Stimulated activated CD4-positive, alpha-beta T cell treated with anti-CD3 and anti-CD28 coated beads, Interleukin-1b, Interleukin-23, amount 100 ng/mL, for 4 hours (primary cell): ENCODE measurements at places on chromosomes 1 and 21.

DNA sequence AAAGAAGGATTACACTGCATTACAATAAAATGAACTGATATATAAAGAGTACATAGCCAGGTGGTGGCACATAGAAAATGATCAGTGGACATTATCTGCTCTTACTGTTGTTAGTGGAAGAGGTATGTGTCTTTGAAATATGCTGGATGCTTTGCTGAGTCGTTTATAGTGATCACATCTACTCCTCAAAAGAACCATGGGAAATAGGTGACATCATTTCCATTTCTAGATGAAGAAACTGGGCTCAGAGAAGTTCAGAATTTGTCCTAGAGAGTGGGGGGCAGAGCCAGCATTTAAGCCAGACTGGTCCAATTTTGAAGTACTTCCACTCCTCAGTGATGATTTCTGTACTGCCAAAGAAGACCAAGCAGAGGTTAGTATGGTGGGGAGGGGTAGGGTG is 34.0 kb upstream of the BACH1 start:
- DNase-seq = no peak

GRCh38 chr1:243346016-243346415 is 90.2 kb downstream of the SDCCAG8 start:
- DNase-seq = no peak

DNA sequence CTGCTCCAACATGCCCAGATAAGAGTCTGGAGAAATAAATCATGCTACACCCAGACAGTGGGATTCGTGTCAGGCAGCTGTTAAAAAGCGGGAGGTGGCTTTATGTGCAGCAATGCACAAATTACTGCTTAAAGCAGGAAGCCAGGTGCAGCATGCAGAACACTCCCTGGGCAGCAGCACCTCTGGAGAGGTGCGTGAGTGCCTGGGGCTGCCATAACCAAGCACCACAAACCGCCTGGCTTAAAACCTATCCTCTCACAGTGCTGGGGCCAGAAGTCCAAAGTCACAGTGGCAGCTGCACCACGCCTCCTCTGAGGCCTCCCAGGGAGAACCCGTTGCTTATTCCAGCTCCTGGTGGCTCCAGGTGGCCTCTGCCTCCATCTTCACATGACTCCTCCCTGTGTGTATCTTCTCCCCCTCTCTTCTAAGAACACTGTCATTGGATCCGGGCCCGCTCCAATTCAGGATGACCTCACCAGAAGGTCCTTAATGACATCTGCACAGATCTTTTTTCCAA is 115.6 kb downstream of the SIK1 start:
- no peak for DNase-seq

DNA sequence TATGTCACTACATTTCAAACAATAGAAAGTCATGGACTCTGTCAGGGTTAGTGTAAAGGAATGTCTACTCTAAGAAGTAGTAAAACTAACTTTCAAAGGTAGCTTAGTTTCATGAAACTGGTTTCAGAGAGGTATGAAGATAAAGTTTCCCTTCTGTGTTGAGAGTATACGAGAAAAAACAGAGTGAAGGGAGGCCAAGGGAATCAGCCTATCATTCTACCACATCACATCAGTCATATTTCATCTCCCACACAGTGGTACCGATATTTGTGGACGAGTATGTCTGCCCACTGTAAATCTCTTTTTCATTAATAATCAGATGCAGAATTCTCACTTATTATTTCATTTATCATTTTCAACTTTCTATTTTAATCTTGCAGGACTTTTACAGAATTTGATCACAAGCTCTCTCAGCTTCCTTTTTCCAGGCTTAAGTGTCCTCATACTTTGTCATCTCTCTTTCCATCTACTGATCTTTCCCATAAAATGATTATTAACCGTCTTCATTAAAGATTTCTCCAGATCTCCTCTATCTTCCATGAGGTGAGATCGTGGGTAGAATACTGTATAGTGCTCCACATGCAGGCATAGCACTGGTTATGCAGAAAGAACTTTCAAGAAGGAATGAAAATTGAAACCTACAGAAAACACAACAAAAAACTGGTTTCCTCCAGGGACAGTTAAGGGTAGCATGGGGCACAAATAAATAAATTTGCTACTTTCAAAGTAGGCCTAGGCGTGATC is 11.5 kb upstream of the IFI16 start:
- DNase-seq = no peak

- no peak for DNase-seq
These were observed 19.0 kb downstream of the CYB5RL start for GRCh38 chr1:54180701-54181360.

GRCh38 chr1:109980324-109981003 is 4.1 kb upstream of the AHCYL1 start:
- no peak for DNase-seq

- no peak for DNase-seq
These were observed 1183.2 kb upstream of the B3GALT2 start for GRCh38 chr1:194369622-194370021.

DNA sequence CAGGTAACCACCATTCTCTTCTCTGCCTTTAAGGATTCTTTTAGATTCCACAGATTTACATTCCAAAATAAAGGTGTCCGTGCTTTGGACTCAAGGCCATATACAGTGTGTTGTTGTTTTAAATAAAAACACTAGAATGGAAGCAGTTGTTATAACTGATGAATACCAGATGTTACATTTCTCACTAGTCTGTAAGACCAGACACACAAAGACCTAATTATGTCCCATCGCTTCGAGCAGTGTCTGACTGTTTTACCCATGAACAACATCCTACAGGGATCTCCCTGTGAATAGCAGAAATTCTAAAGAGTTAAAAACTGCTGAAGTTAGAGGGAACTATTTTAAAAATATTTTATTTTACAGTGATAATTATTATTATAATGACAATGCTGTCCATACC is 574.7 kb upstream of the ZP4 start:
- no peak for DNase-seq

DNA sequence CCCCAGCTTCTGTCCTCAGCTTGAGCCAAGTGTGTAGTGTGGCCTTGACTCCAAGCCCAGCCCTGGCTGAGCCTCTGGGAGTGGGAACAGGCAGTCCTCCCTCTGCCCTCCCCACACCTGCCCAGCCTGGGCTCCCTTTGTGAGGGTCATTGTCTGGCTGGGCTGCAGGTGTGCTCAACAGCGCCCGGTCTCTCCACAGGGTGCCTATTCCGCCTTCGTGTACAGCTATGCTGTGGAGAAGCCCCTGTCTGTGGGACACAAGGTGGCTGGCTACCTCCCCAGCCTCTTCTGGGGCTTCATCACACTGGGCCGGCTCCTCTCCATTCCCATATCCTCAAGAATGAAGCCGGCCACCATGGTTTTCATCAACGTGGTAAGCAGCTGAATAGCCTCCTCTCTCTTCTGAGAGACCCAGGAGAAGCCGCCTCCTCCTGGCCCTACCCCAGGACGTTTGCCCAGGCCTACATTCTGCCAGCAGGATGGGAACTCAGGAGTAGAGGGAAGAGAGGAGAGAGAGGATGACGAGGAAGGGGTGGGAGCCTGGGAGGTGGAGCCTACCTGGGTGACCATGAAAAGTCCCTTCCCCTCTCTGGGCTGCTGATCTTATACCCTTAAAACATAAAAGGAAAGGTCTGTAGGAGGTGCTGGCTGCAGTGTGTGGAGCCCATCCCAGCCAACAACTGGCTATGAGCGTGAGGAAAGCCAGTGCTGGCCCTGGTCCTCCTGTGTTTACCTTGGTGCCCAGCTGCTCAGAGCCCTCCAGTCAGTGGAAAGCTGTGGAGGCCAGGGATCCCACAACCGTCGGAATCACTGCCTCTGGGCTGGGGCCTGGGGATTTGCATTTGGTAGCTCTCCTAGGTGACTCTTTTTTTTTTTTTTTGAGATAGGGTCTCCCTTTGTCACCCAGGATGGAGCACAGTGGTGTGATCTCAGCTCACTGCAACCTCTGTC is 45.7 kb downstream of the ELK4 start:
- no peak for DNase-seq

GRCh38 chr21:33211732-33212131 is 18.0 kb upstream of the IFNAR2 start:
- DNase-seq = no peak

GRCh38 chr1:190168116-190168892 is 309.4 kb downstream of the BRINP3 start:
- DNase-seq = no peak

DNA sequence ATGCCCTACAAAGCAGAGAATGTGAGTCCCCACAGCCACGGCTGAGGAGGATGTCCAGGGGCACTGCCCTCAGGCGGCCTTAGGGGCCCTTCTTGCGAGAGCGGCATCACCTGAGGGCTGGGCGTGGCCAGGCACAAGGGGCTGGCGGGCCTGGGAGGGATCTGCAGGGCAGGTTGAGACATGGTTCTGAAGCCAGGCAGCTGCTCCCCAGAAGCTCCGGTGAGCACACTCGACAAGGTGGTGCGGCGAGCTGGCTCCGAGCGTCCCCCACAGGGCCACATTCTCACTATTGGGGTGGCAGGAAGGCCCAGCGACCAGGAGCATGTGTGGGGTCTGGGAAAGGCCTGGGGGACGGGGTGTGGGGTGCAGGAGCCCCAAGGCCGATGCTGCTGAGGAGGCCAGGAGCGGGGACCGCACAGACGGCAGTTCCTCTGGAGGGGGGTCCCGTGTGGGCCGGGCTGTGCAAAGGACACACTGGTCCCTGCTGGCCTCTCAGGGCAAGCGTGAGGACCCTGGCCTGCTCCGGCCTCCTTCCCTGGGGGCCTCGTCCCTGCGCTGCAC is 47.2 kb downstream of the MORN1 start:
- DNase-seq = no peak

GRCh38 chr1:114756009-114756892 is 1.5 kb downstream of the CSDE1 start:
- DNase-seq = no peak

DNA sequence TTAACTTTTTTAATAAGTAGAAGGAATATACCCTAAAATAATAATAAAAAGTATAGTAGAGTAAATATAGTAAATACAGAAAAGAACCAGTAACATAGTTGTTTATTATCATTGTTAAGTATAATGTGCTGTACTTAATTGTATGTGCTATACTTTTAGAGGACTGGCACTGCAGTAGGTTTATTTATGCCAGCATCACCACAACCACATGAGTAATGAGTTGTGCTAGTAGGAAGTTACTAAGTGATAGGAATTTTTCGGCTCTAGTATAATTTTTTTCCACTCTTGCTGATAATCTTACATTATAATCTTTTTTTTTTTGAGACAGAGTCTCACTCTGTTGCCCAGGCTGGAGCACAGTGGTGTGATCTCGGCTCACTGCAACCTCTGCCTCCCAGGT is 71.6 kb downstream of the IVNS1ABP start:
- no peak for DNase-seq

DNA sequence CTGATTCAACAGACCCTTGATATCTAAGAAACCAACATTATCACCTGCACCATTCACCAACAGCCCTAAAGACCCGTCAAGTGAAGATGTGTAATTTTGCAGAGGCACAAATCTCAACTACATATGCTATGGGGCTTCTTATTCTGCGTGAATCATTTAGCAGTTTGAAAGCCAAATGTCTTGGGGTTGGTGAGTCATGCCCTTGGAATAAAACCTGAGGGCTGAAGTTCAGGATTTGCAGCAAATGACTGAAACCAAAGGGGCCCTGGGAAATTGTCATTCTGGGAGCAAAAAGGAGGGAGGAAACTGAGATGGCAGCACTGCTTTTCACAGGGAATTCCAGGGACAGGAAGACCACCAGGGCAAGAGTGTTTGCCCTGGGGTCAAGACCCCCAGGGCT is 79.2 kb upstream of the TNR start:
- DNase-seq = no peak

DNA sequence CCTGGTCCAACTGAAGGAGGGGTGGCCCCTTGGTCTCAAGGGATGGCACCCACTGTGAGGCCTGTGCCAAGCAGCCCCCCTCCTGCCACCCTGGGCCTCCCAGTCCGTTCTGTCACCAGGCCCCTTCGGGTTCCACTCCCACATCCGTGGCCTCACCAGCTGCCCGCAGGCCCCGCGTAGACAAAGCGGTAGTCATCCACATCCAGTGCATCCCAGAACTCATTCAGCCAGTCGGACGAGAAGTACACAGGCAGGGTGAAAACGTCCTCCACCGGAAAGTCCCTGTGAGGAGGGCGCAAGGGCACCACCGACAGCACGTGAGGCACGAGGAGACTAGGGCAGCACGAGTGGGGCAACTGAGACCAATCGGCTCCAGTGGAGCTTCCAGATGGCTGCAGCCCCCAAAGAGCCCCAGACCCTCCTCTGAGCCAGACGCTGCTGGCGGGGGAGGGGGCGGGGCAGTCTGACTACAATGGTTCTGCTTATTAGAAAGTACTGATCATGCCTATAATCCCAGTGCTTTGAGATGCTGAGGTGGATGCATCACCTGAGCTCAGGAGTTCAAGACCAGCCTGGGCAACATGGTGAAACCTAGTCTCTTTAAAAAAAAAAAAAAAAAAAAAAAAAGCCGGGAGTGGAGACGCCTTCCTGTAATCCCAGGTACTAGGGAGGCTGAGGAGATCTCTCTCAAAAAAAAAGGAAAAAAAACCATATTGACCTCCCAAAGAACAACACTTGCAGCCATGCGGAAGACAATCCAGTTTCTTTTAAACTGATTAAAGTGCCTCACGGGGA is 1.2 kb downstream of the JMJD4 start:
- no peak for DNase-seq

DNA sequence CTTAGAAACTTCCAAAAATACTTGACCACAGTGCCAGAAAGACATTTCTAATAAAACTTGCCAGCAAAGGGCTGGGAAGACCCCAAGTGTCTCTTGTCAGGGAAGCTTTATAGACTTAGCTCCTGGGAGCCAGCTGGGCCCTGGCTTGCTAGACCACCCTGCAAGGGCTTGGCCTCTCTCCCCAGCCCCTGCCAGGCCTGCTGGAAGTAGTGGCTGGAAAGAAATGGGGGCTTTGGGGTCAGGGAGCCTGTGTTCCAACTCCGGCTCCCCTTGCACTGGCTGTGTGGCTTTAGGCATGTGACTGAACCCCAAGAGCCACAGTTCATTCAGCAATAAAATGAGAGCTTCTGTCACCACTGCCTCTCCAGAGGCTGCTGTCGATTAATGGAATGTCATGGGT is 31.1 kb downstream of the H3-3A start:
- DNase-seq = no peak

DNA sequence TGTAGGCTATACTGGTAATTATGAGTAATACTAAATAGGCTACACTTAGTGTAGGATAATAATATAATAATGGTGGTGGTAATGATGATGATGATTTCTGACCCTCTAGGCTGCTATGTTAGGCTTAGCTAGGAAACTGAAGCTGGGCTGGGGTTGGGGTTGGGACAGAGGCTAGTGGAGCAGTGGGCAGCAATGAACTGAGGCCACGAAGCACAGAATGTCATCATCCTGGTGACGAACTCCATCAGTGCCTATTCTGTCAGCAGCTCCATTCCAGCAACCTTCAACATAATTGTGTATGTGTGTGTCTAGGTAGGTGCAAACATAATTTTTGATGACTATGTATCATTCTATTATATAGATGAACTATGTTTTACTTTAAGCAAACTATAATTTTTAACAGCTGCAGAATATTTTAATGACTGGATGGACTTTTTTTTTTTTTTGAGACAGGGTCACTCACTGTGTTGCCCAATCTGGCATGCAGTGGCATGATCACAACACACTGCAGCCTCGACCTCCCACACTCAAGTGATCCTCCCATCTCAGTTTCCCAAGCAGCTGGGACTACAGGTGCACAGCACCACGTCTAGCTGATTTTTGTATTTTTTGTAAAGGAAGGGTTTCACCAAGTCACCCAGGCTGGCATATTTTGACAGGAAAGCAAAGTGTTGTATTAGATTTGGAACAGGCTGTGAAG is 12.9 kb upstream of the CLIC4 start:
- no peak for DNase-seq
